Iris pigment epithelial cell (primary cell): ENCODE measurements at places on chromosomes 6 and 20.

DNA sequence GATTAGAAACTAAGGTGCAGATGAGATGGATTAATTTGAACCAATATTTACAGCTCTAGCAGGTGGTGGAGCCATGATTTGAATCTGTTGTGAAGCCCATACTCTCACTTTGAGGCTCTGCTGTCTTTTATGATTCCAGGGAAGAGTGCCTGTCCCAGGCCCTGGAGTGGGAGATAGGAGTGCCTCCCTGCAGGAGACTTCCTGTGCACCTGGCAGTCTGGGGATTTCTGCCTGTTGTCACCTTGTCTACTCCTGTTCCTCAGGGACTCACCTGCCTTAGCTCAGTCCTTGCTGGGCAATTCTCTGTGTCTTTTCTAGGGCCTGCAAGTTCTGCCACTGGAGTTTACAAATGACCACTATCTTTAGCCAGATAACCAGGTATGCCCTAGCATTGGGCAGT lies 46.3 kb downstream of the SCAND1 start:
- DNase-seq: no peak

DNA sequence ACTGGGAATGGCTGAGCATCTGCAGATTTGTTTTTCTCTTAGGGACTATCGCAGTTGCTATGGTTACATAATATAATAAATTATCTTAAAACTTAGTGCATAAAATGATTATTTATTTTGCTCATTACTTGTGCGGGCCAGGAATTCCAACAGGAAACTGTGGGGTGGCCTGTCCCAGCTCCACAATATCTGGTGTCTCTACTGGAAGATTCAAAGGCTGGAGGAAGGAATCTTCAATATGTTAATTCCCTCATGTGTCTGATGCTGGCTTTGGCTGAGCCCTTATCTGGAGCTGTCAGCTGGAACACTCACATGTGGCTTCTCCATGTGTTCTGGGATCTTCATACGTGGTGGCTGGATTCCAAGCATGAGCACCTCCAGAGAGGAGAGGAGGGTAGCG lies 23.9 kb upstream of the B3GAT2 start:
- no peak for DNase-seq

DNA sequence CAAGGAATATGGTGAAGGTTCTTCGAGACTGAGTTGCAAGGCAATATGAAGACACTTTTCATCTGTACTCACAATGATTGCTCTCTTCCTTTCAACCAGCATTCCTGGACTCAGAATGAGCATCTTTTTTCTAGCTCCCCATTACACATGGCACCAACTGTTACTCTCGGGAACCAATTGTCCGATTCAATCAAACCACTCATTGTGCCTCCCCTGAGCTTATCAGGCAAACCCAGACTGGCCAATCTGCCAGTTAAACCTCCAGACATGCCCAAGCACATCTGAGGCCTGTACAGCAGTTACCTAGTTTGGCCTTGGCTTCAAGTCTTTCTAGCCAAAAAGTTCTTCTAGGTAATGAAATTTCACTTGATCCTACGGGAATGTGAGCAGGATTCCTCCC lies 164.1 kb downstream of the ID4 start:
- no peak for DNase-seq

GRCh38 chr20:3165473-3166337 lies 6.0 kb upstream of the FASTKD5 start:
- peak; percentile 58 for DNase-seq

DNA sequence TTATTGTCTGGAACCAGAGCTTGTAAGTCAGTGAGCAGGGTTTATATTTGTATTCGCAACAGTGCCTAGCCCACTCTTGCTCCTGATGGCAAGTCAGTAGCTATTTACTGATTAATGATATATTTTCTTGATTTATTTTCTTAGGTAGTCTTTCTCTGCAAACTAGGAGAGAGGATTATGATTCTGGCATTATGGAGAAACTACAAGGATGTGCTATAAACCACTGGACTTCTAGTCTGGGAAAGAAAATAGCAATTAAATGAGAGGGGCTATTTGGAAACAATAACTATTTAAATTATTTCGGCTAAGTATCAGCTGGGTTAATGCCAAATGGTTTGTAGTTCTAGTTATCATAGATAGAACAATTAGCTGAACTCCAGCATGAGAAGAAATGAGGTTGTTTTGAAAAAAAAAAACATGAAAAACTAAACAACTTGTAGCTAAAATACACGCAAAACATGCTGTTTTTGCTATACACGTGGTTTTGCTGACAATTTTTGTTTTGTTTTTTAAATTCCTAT lies 304.9 kb upstream of the TCF21 start:
- no peak for DNase-seq

GRCh38 chr6:123570813-123571684 lies 65.7 kb downstream of the TRDN start:
- no peak for DNase-seq

GRCh38 chr6:97586344-97586743 lies 303.3 kb upstream of the MMS22L start:
- DNase-seq: peak; percentile 30

- DNase-seq: no peak
Measured at GRCh38 chr20:37649017-37649416, 44.8 kb upstream of the CTNNBL1 start.

GRCh38 chr6:47162793-47163192 lies 120.7 kb upstream of the ADGRF1 start:
- no peak for DNase-seq

- no peak for DNase-seq
Measured at GRCh38 chr20:41034239-41034638, 5.6 kb downstream of the TOP1 start.

DNA sequence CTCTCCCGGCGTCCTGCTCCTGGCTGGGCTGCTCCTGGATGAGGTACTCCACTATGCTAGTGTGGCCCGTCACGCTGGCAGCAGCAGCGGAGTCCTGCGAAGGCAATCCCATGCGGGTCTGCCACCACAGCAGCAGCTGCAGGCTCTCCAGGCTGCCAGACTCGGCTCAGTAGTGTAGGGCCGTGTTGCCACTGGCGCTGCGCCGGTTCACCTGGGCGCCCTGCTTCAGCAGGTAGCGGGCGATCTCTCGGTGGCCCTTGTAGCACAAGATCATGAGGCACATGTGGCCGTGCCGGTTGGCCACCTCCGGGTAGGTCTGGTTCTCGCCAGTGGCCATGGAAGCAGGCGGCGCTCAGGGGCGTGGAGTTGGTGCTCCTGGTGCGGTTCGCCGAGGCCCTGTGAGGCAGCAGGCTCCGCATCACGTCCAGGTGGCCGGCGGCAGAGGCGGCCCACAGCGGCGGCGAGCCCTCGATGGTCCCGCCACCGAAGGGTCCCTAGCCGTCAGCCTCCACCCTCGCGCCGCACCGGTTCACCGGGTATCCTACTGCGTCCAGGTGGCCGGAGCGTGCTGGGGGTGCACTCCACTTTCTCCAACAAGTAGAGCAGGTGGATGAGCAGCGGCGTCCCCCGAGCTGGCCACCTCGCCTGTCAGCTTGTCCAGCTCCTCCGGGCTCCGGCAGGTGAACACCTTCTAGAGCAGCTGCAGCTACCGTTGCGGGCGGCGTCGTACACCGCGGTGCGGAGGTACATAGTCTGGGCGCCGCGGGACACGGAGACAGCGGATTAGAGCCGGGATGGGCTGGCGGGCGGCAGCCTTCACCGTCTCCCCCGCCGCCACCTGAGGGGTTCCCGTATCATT lies 19.8 kb downstream of the RFPL4B start:
- DNase-seq: no peak

- DNase-seq: peak; percentile 50
Measured at GRCh38 chr6:87698547-87699006, 3.5 kb downstream of the AKIRIN2 start.

DNA sequence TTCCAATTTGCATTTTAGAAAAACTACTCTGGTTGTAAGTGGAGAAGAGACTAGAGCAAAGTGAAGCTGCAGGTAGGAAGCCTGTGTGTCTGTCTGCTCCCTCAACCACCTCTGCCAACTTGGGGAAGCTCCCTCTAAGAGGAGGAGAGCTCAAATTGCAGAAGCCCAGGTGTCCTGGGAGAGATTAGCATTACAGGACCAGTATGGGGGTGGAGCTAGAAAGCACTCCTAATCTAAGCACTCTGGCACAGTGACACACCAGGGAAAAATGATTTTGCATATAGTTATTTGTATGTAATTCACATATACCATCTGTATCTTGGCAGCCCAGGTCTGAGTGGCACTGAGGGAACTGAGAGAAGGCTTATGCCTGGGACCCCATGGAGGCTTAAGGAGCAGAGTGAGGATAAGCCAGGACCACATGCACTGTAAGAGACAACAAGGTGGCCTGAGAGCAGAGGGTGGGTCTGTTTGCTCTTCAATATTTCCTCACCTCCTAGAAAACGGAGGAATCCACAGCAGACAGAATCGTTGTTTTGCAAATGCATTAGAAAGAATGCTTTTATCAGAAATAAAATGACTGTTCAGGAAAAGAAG lies 13.6 kb downstream of the GSTA2 start:
- no peak for DNase-seq

DNA sequence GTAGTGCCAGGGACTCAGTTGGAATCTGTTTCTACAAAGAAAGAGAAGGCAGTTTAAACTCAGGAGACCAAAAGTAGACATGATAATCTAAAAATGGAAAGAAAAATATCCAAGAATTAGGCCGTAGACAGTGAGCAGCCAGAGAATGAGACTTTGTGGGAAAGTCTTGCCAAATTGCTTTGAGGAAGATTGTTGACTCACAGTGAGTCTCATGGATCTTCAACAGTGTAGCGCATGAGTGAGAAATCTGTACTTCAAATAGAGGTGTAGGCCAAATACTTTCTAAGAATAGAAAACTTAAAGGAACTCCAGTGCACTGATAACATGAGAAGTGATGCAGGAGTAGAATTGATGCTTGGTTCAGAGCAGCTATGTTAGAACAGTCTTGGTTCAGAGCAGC lies 284.5 kb downstream of the HTR1B start:
- DNase-seq: peak; percentile 87

- DNase-seq: peak; percentile 19
Measured at GRCh38 chr6:13357551-13358075, 29.3 kb upstream of the TBC1D7 start.

- no peak for DNase-seq
Measured at GRCh38 chr20:483815-484644, 21.7 kb upstream of the TBC1D20 start.

DNA sequence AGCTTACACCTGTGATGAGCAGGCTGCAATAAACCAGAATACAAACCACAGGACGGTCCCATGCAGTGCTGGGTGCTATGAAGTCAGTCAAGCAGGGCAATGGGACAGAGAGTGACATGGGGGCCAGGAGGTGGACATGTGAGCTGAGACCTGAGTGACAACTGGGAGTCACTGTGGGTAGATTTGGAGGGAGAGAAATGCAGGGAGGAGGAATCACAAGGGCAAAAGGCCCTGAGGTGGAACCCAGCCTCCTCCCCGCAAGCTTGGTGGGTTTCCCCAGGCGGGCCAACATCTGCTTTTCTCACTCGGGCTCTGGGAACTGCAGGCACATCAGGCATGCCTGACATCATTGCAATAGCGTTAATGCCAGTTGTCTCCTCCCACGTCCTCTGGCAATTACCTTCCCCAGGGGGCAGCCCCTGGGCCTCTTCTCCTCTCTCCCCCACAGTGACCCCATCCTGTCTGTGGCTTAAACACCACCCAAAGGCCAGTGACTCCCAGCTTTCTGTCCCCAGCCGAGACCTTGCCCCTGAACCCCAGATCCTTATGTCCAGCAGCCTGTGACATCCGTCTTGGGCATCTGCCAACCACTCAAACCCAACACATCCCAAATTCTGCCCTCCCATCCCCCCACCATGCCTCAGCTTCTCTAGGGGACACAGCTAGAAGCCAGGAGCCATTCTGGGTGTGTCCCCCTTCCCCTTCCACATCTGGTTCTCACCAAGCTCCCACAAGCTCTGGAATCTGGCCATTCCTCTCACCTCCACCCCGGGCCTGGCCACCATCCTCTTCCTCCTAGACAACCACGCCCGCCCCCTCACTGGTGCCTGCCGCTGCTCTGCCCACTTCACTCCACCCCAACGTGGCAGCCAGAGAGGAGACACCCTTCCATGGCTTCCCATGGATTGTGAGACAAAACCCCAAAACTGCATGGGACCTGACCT lies 28.2 kb downstream of the PDRG1 start:
- no peak for DNase-seq

- DNase-seq: peak; percentile 45
Measured at GRCh38 chr6:155313602-155314091, 637 bp downstream of the TFB1M start.

- DNase-seq: no peak
Measured at GRCh38 chr20:8320306-8320705, 188.2 kb downstream of the PLCB1 start.

- peak; percentile 55 for DNase-seq
Measured at GRCh38 chr6:39347906-39348585, 25.5 kb upstream of the KCNK16 start.

DNA sequence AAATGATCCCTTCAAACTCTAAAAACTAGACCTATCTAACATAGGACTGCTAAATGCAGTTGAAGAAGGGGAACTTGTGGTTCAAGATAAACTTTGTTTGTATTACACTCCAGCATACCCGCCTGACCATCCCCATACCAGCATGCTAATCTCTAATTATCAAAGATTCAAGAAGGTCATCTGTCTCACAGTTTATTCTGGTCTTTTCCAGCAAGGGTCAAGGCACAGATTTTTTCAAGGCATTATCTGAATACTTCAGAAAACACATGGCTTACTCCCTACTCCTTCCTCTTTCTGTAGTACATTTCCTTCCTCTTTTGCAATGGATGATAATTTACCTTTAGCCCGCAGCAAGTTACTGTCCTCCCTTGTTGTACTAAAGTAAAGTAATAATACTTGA lies 174.1 kb downstream of the PKHD1 start:
- DNase-seq: no peak

GRCh38 chr6:35703554-35703953 lies 14.8 kb upstream of the FKBP5 start:
- no peak for DNase-seq

DNA sequence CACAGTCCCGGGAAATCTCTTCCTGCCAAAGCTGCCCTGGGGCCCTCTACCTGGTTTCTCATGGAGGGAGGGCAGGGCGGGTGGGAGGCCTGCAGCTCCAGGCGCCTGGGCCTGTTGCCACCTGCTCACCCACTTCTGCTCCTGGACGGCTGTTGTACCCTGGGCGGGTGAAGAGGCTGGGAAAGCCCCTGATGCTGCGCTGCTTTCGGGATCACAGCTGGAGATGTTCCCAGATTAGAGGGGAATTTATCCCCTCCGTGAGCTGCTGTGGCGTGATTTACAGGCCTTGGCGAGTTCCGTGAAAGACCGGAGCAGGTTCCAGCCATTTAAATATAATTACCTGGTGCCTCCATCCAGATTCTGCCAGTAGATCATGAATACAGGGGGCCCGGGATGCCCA lies 12.3 kb upstream of the VSTM2L start:
- no peak for DNase-seq

- DNase-seq: no peak
Measured at GRCh38 chr20:33460711-33461110, 17.1 kb upstream of the SNTA1 start.

DNA sequence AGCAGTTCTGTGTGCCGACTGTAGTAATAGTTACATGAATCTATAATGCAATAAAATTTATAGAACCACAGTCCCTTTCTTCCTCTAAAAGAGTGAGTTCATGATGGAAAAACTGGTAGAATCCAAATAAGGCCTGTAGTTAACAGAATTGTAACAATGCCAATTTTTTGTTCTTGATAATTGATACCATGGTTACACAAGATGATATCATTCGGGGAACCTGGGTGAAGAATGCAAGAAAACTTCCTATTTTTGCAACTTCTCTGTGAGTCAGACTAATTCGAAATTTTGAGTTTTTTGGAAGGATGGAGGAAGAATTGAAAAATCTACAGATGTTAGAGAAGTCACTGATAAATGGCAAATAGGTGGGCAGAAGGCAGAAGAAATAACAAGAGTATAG lies 381.8 kb downstream of the CDKAL1 start:
- DNase-seq: peak; percentile 93
